ENCODE measurements at places on chromosomes 5 and 9. TPM values are rescaled to one million over a fixed set of nuclear protein-coding genes. Genes with fewer than 3 reads are reported as not detected.

Gene CAMK4
- total RNA-seq = 0.42 TPM

Gene SH3GL2
- total RNA-seq = 3.3 TPM

Gene FOXD4
- 0.40 TPM for total RNA-seq

DNA sequence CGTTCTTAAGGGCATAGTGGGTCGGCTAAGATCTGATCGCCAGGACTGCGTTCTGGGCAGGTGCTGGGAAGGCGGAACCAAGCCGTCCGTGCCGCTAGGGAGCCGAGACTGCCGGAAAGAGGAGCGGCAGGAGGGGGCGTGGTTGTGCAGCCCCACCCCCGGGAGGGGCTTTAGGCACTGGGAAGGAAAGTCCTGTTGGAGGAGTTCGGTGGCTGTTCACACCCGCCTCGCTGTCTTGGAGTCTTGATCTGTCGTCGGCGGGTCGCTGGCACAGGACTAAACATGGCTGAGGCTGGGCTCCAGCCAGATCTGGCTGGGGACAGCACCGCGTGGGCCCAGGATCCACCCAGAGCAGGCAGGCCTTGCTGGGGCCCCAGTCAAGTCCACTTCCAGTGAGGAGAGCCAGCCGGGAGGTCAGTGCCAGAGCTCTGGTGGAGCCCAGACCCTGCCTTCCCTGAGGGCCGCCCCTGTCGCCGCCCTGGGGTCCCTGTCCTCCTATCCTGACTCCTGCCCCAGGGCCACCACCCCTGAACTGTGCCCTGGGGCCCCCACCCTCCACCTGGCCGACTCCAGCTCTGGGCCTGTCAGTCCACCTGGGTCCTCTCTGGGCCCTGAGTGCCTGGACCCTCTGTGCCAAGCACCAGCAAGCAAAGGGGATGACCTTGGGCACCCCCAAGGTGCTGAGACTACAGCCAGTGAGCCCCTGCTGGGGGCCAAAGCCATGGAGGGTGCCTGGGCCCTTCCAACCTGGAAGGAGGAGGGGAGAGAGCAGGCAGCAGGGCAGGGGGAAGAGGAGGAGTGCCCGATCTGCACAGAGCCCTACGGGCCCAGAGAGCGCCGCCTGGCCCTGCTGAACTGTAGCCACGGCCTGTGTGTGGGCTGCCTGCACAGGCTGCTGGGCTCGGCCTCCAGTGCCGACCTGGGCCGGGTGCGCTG is 4.5 kb downstream of the RNF208 start:
- no peak for DNase-seq
- no peak overlapping the region for H3K4me3 ChIP-seq
- peaks cover 18% of the 10 kb centered on the region for H3K4me1 ChIP-seq

DNA sequence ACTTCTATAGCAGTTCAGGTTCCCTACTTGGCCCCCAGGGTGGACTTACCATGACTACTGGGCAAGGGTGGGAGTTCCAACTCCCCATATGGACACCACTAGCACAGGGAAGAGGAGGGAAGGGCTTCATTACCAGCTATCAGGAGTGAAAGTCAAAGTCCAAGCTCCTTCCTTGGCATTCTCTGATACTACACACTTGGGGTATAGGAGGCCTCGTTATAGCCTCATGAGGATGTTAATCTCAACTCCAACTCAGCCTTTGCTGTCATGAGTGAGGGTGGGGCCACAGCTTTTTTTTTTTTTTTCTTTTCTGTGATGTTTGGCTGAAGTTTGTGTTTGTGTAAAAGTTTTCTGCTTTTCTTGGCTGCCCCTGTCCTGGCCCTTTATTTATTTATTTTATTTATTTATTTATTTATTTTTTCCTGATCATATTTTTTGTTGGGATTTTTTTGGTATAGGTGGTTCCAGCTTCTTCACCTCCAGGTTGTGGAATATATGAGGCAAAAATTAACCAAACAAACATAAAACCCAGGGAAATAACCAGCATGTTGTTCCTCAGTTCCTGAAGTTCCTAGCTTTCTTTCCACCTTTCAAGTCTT is 8.7 kb downstream of the GARIN3 start:
- H3K4me3 ChIP-seq = no peak overlapping the region
- H3K36me3 ChIP-seq = no peaks in the 10 kb centered on the region
- H3K4me1 ChIP-seq = no peaks in the 10 kb centered on the region
- peaks cover 16% of the 10 kb centered on the region for H3K27me3 ChIP-seq

Data from esophagus muscularis mucosa (tissue), 4 donors.